Heart left ventricle (tissue), 16 donors: ENCODE measurements at places on chromosomes 6 and 20.

- no peaks in the 10 kb centered on the region for H3K27me3 ChIP-seq
- no peak overlapping the region for H3K27ac ChIP-seq
- H3K4me3 ChIP-seq: no peak overlapping the region
- H3K4me1 ChIP-seq: no peaks in the 10 kb centered on the region
These were observed 11.9 kb downstream of the C6orf89 start for GRCh38 chr6:36897609-36898008.

GRCh38 chr20:3863317-3863716, 16.7 kb downstream of the MAVS start:
- peaks cover 97% of the 10 kb centered on the region for H3K36me3 ChIP-seq
- H3K4me3 ChIP-seq: no peak overlapping the region
- H3K27ac ChIP-seq: no peak overlapping the region

GRCh38 chr6:97195117-97195516, 87.9 kb downstream of the MMS22L start:
- no peaks in the 10 kb centered on the region for H3K4me1 ChIP-seq
- H3K27ac ChIP-seq: no peak overlapping the region
- DNase-seq: no peak
- no peaks in the 10 kb centered on the region for H3K27me3 ChIP-seq
- H3K4me3 ChIP-seq: no peak overlapping the region

- no peak overlapping the region for H3K4me3 ChIP-seq
- DNase-seq: no peak
- no peaks in the 10 kb centered on the region for H3K36me3 ChIP-seq
These were observed 51.7 kb upstream of the FOXP4 start for GRCh38 chr6:41494212-41495110.

GRCh38 chr20:46074006-46074405, 15.8 kb downstream of the NCOA5 start:
- no peak overlapping the region for H3K27ac ChIP-seq
- no peaks in the 10 kb centered on the region for H3K4me1 ChIP-seq
- H3K36me3 ChIP-seq: peaks cover 66% of the 10 kb centered on the region
- DNase-seq: no peak
- H3K27me3 ChIP-seq: no peaks in the 10 kb centered on the region

DNA sequence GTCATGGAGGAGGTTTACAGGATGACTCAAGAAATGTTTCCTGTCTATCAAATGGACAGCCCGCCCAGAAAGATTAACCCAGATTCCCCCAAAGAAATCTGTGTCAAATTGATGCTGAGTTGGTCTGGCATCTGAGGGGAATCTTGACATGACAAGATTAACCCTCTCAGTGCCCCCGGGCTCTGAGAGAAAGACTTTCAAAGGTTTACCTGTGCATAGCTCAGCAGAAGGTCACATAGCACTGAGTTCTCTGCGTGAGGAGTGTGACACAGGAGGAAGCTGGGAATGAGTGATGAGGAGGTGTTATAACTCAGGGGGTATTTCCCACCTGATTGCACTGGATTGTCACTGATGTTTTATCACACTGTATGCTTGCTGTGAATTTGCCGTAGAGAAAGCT, 601.2 kb downstream of the DHX35 start:
- H3K36me3 ChIP-seq: no peaks in the 10 kb centered on the region
- no peak overlapping the region for H3K27ac ChIP-seq
- H3K4me1 ChIP-seq: no peaks in the 10 kb centered on the region
- DNase-seq: no peak

DNA sequence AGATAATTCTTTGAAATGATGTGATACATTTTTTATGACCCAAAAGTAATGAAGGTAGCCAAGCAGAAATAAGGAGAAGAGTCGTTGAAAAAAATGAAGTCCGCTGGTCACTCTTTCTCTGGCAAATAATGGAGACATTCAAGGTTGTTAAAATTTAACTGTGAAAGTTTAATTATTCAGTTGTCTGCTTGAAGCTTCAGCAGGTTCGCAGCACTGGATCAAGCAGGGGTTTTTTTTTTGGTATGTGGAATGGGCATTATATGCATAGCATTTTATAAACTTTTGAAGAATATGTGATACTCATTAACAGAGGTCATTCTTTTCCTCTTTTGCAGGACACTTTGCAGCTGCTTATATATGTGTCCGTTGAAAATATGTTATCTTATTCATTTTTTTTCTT, 21.6 kb upstream of the FUT9 start:
- no peak for DNase-seq
- H3K36me3 ChIP-seq: no peaks in the 10 kb centered on the region
- no peak overlapping the region for H3K27ac ChIP-seq

DNA sequence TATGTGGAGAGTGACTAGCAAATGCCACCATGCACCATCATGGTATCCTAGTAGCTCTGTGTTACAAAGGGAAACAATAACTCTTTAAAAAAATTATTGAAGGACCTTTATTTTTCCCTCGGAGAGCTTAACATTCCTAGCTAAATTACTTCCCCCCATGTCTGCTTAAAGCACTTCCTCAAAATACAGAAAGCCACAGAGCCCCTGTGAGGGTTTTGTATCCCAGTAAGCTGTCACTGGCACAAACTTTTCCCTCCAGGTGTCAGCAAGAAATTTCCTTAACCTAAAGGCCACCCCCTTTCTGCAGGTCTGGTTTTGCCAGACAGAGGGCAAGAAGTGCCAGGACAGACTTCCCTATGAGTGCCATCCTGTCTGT, 340.0 kb upstream of the PRDM1 start:
- no peaks in the 10 kb centered on the region for H3K27me3 ChIP-seq
- H3K36me3 ChIP-seq: no peaks in the 10 kb centered on the region
- H3K4me3 ChIP-seq: no peak overlapping the region
- no peaks in the 10 kb centered on the region for H3K4me1 ChIP-seq

DNA sequence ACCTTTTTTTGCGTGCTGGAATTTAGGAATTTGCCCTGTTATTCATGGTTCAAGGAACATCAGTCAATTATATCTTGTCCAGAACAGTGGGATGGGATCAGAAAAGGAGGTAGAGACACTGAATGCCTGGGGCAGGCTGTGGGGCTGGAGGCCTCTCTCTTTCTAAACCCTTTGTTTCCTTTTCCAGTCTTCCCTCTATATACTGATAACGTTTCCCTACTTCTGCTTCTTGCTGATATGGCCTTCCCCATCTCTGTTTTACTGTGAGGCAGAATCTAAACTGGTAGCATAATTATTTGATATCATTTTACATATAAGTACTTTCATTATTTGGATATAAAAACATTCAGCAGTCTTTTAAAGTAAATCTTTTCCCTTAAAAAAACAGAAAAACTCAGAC, 67.5 kb downstream of the DNAH8 start:
- no peak overlapping the region for H3K27ac ChIP-seq
- H3K4me3 ChIP-seq: no peak overlapping the region
- no peaks in the 10 kb centered on the region for H3K4me1 ChIP-seq
- DNase-seq: no peak
- H3K36me3 ChIP-seq: no peaks in the 10 kb centered on the region
- peaks cover 6% of the 10 kb centered on the region for H3K27me3 ChIP-seq

GRCh38 chr6:167469672-167470071, 144.8 kb downstream of the TTLL2 start:
- H3K27ac ChIP-seq: no peak overlapping the region
- no peaks in the 10 kb centered on the region for H3K36me3 ChIP-seq
- H3K27me3 ChIP-seq: no peaks in the 10 kb centered on the region

GRCh38 chr20:45156713-45157112, 18.0 kb upstream of the PI3 start:
- no peak for DNase-seq
- H3K4me3 ChIP-seq: no peak overlapping the region
- no peaks in the 10 kb centered on the region for H3K27me3 ChIP-seq
- no peaks in the 10 kb centered on the region for H3K4me1 ChIP-seq
- no peaks in the 10 kb centered on the region for H3K36me3 ChIP-seq

- no peak overlapping the region for H3K4me3 ChIP-seq
- peaks cover 19% of the 10 kb centered on the region for H3K27me3 ChIP-seq
- H3K36me3 ChIP-seq: no peaks in the 10 kb centered on the region
- H3K4me1 ChIP-seq: no peaks in the 10 kb centered on the region
These were observed 5.2 kb downstream of the TNNC2 start for GRCh38 chr20:45821947-45822346.

GRCh38 chr20:52985687-52986086, 13.5 kb downstream of the TSHZ2 start:
- no peak for DNase-seq
- no peak overlapping the region for H3K4me3 ChIP-seq
- no peaks in the 10 kb centered on the region for H3K4me1 ChIP-seq
- no peak overlapping the region for H3K27ac ChIP-seq

DNA sequence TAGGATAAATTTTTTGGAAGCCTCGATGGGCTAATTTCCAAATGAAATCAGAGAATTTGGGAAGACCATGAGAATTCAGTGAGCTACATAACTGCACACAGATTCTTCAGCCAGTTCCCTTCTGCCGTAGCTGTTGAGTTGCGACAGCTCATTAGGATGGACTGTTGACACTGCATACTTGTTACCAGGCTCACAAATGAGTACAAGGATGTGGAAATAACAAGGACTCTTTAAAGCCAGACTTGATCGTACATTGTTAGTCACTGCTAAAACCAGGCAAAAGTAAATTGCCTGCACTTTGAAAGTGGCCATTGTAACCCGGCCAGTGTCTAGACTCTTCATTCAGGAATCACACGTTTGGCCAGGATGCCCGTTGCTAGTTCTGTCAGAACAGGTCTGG, 37.0 kb downstream of the NDUFAF5 start:
- H3K36me3 ChIP-seq: peaks cover 20% of the 10 kb centered on the region
- no peaks in the 10 kb centered on the region for H3K4me1 ChIP-seq
- no peaks in the 10 kb centered on the region for H3K27me3 ChIP-seq
- H3K4me3 ChIP-seq: no peak overlapping the region
- H3K27ac ChIP-seq: no peak overlapping the region
